ENCODE measurements at places on chromosomes 12 and 14.

GRCh38 chr12:120892265-120892664 lies 11.9 kb downstream of the SPPL3 start:
- DNase-seq = no peak

GRCh38 chr12:75239987-75240386 lies 30.3 kb upstream of the KCNC2 start:
- DNase-seq = no peak

- no peak for DNase-seq
Observed at GRCh38 chr12:132813443-132813842, 15.2 kb downstream of the GOLGA3 start.

- no peak for DNase-seq
Observed at GRCh38 chr12:2811801-2812200, 667 bp upstream of the ITFG2 start.

DNA sequence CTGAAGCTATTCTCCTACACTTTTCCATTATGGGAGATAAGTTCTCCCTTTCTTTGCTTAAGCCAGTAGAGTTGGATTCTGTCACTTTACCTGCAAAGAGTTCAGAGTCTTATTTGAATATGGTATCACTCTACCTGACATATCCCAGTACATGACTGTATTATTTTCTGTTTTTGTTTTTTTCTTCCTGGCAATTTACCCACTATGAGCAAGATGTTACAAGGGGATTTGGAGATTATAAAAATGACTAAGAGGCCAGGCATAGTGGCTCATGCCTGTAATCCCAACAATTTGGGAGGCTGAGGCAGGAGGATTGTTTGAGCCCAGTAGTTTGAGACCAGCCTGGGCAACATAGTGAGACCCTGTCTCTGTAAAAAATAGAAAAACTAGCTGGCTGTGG lies 46.4 kb upstream of the CHST11 start:
- DNase-seq = no peak

- no peak for DNase-seq
Observed at GRCh38 chr14:51979088-51979709, 10.1 kb upstream of the RTRAF start.
